ENCODE measurements at places on chromosomes 1 and 21.
A peak's percentile ranks its signal among the peaks of the same experiment; 100 is the strongest.

DNA sequence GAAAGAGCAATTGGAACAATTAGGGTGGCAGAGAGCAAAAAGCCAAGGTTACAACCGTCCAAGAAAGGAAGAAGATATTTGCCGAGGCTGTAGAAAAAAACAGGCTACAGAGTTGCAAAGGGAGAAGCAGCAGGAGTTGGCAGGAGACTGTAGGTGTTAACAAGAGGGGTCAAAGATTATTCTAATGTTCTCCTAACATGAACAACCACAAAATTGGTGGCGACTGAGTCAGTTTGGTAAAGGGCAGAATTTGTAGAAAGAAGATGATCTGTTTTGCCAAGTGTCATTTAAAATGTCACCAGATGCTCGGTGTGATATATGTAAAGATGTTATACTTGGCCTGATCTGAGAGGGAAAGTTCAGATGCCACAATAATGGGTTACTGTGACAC is 401 bp upstream of the PRUNE1 start:
- DNase-seq, result no peak

- DNase-seq, result no peak
Observed at GRCh38 chr1:184640505-184640904, 114.2 kb downstream of the EDEM3 start.

DNA sequence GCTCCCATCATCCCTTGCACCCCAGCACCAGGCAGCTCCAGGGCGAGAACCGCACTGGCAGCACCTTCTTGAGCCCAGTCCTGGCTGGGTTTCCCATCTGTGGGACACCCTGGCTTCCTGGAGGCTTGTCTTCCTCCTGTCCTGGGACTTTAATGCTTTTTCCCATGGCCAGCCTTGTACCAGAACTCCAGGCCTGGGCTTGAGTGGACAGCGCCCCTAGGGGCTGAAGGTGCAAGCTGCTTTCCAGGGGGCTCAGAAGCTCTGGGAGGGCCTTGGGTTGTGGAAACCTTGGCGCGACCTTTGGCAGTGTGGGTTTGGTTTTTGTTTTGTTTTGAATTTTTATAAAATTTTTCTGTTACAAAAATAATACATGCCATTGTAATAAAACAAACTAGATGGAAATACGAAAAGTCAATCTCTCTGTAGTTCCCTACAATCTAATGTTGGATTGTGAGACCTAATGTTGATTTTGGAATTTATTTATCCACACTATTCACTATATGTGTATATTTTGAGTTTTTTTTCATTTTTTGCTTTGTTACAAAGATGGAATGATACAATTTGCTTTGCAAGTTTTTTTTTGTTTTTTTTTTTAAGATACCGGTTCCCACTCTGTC is 33.8 kb upstream of the RPL11 start:
- DNase-seq, result peak; percentile 50

DNA sequence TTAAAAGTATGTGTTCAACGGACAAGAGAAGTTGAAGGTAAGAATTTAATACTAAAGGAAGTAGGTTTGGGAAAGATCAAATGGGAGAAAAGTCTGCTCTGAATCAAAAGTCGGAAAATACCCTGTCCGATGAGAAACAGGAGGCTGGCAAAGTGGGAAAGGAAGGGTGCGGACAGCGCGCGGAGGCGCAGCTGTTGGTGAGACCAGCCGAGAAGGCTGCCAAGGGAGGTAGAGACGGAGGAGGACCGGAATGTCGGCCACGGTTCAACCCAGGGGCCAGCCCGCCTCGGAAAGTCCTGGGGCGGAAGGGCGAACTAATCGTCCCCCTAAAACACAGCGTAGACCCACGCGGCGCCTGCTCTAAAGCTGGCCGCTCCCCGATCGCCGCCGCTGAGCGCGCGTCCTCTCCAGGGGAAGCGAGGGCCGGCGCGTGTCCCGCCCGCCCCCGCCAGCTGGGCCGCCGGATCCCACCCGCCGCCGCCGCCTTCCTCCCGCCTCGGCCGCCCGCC is 639 bp upstream of the SPATA1 start:
- DNase-seq, result no peak

Measured in stimulated activated CD4-positive, alpha-beta T cell treated with anti-CD3 and anti-CD28 coated beads, Interleukin-12 subunit alpha, Interleukin-12 subunit beta, amount 100 ng/mL, for 24 hours (primary cell).